ENCODE measurements at places on chromosomes 5 and 9.
A peak's percentile ranks its signal among the peaks of the same experiment; 100 is the strongest.

DNA sequence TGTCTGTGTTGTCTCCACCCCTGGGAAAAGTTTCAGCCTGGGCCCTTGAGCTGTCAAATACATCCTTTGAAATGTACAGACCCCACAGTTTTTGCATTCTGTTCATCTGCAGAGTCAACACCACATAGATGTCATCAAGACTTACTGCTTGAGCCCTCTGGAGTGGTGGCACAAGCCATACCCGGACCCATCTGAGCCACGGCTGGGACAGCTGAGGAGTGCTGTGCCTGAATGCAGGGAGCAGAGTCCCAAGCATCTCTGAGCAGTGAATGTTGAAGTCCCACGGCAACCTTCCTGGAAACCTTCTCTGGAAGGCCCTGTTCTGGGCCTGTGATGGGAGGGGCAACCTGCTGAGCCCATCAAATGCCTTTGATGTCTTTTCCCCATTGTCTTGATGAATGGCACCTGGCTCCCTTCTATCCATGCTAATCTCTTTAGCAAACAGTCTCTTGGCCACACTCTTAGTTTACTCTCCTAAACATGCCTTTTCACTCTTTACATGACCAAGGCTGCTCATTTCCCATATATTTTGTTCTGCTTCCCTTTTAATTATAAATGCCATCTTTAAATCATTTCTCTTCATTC lies 92.5 kb downstream of the ATPSCKMT start:
- DNase-seq: peak; percentile 57

- DNase-seq: no peak
Observed at GRCh38 chr5:143433670-143434069, 30.2 kb upstream of the NR3C1 start.

- DNase-seq: no peak
Observed at GRCh38 chr5:14762549-14763216, 98.2 kb downstream of the OTULIN start.

DNA sequence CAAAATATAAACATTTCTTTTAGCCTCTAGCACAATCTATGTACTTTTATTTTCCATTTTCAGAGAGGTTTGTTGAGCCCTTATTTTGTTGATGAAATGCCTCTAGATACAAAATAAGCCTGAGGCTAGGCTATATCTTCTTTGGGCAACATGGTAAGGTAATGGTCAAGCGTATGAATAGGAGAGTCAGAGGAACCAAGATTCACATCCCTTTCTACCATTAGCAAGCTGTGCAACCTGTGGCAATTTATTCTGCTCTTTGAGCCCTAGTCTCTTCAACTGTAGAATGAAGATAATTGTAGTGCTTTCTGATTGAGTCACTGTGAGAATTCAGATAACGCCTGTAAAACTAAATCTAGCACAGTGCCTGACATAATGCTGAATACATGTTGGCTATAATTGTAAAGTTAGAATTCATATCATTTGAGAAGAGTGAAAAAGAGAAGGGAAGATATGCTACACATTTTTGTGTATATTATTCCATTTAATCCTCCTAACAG lies 412.5 kb downstream of the CCDC171 start:
- no peak for DNase-seq

DNA sequence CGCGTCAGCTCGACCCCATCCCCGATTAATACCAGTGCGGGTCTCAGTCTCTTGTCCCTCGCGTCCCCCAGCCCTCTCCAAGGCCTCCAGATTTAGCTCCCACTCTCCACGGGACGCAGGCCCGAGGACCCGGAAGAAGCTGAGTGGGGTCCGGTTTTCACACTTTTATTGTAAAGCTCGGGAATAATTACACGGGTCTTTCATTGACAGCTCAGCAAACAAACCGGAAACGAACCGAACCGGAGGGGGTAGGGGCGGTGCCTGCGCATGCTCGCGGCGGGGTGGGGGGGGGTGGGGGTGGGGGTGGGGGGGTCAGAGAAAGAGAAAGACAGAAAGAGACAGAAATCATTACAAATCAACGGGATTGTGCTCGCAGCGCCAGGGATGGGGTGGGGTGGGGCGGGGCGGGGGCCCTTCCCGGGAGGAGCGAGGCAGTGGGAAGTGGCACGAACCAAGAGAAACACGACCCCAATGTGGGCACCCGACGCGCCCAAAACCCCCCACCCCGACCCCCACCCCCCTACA lies 27.9 kb downstream of the PCDH1 start:
- no peak for DNase-seq

DNA sequence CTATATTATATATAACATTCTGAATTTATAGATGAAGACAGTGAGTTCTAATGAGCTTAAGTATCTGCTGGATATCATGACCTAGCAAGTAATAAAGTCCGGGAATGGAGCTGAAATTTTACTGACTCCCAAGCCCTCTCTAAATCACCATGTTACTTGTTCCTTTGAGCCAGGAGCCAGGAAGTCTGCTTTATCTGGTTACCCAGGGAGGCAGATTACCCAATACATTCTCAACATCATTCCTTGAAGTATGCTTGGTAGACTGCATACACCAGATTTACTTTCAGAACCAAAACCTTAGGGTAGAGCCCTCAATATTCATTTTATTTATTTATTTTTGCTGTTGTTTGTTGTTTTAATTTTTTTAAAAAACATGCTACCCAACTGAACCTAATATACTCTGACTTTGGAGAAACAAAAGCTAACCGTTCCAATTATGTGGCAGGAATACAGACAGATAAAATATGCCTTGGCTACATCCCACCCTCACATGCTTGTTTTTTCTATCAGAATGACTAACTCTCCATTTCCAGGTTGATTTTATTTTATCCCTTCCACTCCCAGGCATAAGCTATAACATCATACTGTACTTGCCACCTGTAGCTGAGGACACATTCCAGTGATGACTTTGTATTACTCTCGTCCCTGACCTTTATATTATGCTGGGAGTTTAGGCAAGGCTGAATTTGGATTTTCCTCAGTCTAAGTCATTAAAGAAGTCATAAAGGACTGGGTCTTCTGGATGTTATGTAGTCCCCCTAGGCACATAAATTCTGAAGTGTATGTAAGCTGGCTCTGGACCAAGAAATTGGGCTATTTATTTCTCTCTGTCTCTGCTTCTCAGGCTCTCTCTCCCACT lies 82.0 kb downstream of the YIPF5 start:
- no peak for DNase-seq

DNA sequence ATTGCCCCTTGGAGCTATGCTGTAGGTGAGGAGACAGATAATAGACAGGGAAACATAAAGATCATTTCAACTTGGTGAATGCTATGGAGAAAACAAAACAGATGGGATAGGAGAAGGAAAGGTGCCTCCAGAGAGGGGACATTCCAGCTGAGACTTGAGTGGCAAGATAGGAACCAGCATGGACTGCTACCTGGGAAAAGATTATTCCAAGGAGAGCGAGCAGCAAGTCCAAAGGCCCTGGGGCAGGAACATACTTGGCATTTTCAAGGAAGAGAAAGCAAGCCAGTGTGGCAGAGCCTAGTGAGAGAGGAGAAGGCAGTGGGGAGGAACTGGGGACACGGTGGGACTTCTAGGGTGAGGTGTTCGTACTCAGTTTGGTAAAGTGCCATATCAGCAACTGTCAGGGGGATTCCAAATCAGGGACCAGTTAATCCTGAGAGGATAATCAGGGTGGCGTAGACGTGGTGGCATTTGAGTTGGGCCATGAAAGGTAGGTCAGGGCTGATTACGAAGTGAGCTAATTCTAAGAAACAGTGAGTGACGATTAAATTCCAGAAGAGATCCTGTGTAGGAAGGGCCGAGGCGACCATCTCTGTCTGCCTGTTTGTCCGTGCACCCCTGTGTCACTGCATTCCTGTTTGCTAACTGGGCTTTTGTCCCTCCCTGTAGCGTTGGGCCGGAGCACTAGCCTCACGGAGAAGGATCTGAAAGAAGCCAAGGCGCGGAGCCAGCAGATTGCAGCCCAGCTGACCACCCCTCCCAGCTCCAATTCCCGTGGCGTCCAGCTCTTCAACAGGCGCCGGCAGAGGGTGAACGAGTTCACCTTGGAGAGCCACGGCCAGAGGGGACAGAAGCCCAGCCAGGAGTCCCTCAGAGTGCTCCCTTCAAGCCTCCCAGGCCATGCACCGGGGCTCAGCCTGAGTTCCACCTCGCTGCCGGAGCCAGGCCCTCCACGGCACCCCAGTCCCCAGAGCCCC lies 7.1 kb downstream of the SYNPO start:
- no peak for DNase-seq

DNA sequence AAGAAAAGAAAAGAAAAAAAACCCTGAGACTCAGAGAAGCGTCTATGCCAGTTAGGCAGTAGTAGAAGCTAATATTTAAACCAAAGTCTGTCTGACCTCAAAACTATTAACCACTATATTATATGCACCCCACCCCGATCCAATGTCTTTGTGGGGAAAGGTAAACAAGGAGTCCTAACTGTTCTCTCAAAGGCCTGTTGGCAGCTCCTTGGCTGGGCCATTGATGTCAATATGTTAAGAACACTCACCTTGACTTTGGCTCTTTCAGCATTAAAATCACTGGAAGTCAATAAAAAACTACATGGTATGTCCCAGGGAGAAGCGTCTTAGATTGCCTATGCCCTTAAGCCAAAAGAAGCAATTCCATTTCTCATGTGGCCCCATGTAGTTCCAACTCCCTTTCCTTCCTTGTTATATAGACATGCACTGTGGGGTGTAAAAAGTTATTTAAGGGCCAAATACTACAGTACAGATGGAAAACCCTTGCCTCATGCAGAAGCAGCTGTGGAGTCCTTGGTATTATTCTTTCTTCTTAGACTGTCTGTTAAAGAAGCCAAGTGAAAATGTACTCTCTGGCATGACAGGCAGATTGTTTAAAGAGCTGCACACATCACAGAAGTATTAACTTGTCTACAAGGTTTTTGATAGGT lies 308.6 kb upstream of the RPS23 start:
- no peak for DNase-seq

DNA sequence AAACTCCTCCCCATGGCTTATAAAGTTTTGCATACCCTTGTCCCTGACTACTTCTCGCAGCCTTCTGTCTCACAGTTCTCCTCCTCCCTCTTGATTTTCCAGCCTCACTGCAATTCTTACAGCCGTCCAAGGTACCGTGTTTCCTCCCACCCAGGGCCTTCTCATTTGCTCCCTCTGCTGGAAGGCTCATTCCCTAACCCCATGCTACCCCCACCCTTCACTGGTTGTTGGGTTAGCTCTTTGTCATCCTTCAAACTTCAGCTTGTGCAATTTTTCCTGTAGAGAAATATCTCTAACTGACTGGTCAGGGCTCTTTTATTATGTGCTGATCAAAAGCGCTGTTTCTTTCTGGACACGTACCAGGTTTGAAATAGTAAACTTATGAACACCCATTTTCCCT lies 329.2 kb downstream of the EBF1 start:
- peak; percentile 5 for DNase-seq

DNA sequence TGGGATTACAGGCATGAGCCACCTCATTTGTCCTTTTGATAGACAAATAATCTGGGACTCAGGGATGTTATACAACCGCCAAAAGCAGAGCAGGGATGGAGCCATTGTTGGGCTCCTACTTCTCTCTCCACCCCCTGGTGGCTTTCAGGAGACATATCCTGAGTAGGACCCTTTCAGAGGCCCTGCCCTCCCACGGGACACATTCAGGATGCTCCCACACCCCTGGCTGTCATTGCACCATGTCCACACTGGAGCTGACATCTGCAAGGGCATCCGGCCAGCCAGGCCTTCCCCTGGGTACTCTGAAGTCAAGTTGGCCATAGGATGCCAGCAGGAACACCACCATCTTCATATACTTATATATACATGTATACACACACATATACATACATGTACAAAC lies 181.8 kb downstream of the SYK start:
- no peak for DNase-seq

DNA sequence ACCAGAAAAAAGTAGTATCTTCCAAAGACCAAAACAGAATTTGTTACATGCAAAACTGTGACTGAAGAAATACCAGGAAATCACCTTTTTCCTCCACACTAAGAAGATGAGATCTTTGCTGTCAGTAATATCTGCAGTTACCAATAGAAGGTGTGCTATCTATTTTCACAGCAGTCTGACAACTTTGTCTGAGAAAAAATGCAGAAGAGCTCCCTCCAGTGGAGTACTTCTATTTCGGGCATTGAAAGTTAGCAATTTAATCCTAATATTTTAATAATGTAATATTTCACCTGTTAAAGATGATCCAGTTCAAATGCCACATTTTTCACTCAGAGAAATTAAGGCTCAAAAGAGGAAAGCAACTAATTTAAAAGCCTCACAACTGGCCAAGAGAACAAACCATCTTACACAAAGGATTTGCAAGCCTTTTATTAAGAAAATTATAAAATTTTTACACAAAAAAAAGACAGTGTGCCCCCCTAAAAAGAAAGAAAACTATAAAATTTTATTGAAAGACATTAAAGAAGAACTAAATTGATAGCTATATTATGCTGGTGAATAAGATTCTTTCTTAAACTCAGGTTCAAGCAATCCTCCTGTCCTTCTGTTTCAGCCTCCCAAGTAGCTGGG lies 50.6 kb downstream of the DEPDC1B start:
- no peak for DNase-seq

GRCh38 chr9:123725389-123725788 lies 204.5 kb downstream of the DENND1A start:
- no peak for DNase-seq

DNA sequence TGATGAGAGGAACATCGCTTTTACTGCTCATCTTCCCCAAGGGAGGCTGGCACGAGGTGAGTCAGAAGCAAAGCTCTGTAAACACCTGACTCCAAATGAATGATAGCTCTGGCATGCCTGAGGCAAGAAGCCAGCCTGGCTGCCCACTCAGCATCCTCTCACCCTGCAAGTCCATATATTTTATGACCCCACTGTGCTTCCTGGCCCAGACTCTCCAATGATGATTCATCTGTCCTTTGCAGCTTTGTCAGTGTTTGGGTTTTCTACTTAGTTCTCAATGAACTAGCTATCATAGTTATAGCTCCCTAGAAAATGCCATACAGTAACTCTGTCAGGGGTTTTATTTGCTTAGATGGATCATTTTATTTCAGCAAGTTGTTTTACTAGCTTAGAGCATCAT lies 52.1 kb upstream of the FSTL4 start:
- DNase-seq: no peak

DNA sequence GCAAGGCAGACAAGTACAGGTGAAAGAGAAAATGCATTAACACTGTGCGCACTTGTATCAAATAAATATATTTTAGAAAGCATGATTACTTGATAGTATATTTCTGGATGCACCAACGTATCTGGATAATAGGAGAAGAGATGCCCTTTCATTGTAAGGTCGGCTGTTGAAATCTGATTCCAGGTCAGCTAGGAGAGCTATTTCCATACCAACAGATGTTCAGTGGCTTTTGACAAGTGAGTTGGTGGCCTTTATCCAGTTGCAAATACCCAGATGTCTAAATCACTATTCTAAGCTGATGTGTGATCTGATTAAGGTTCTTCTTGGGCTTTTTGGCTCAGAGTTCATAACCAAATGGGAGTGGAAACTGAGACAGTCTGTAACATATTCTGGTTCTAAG lies 128.2 kb upstream of the TBCA start:
- no peak for DNase-seq

GRCh38 chr5:91898898-91899297 lies 515.8 kb upstream of the ARRDC3 start:
- DNase-seq: no peak

DNA sequence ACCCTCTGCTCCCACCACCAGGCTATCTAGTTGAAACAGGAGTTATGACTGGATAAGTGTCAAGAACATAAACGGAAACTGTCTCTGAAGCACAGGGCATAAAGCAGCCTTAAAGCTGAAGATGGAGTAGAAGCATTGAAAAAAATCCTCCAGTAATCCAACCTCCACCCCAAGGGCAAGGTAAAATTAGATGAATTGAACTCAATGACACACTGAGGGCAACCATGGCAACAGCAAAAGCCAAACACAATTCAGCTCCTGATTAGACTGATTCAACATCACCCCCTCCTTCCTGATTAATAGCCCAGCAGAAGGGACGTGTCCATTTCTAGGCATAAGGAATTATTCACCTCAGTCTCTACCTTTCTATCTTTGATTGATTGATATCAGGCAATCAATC lies 183.2 kb upstream of the MAP3K1 start:
- no peak for DNase-seq

Measured in iPS DF 19.7 (cell line).